Heart right ventricle (tissue), 16 donors: ENCODE measurements at places on chromosomes 4 and X. TPM values are rescaled to one million over a fixed set of nuclear protein-coding genes. Genes with fewer than 3 reads are reported as not detected.

DNA sequence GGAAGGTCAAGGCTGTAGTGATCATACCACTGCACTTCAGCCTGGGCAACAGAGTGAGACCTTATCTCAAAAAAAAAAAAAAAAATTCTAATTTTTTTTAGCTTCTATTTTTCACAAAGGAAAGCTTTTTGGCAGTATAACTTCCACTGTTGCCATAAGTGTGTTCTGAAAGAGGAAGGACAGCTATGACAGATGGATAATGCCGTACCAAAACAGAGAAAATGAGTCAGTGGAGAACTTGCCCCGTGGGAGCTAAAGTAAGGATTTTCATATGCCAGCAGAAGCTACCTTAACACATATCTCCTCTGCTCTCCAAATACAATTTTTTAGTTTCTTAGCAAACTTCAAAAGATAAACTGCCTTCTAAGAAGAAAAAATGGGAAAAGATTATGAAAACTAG, 43.7 kb downstream of the RPS3A start:
- DNase-seq = no peak

The ANXA10 gene
- total RNA-seq = not detected

GRCh38 chr4:142567620-142568451, 278.3 kb downstream of the INPP4B start:
- no peak for DNase-seq

GRCh38 chr4:96342790-96343455, 503.0 kb downstream of the PDHA2 start:
- DNase-seq = no peak

The SLITRK4 gene
- 0.28 TPM for total RNA-seq

The GRIA2 gene
- total RNA-seq = not detected

DNA sequence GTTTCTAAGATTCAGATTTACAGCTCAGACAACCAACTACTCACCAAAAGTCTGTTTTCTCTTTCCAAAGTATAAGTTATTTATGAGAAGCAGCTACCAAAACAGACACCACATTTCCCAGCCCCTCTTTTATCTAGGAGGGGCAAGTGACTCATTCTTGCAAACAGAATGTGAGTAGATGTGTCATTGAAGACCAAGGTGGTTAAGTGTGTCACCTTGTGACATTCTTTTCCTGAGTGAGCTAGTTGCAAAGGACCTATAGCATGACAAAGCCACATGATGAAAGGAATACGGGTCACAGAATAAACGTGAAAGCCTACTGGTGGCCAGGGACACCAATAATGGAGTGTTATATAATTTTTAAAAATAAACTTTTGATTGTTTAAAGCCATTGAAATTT, 50.0 kb downstream of the SLC7A11 start:
- DNase-seq = no peak

GRCh38 chr4:72951628-72952027, 117.9 kb downstream of the COX18 start:
- no peak for DNase-seq

DNA sequence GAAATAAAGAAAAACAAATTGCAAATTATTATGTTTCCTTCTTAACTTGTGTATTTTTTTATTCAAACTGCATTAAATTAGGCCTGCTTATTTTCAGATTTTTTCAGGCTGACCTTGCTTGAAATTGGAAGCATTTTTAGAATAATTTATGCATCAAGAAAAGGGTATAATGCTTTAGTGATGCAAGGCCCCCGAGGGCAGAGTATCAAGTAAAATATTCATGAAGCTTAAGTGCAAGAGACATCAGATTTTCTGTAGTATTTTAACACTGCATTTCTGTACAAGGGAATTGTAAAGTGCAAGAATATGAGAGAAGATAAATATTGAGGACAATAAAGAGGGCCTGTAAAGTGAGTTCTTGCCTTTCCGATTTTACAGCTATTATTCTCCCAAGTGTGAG, 485.8 kb upstream of the ATOH1 start:
- no peak for DNase-seq
